SK-N-MC (cell line): ENCODE measurements at places on chromosomes 2 and 18.

GRCh38 chr2:28688818-28689217 lies 62.8 kb upstream of the PPP1CB start:
- no peak for DNase-seq

GRCh38 chr2:152440049-152440448 lies 105.1 kb downstream of the FMNL2 start:
- no peak for DNase-seq

DNA sequence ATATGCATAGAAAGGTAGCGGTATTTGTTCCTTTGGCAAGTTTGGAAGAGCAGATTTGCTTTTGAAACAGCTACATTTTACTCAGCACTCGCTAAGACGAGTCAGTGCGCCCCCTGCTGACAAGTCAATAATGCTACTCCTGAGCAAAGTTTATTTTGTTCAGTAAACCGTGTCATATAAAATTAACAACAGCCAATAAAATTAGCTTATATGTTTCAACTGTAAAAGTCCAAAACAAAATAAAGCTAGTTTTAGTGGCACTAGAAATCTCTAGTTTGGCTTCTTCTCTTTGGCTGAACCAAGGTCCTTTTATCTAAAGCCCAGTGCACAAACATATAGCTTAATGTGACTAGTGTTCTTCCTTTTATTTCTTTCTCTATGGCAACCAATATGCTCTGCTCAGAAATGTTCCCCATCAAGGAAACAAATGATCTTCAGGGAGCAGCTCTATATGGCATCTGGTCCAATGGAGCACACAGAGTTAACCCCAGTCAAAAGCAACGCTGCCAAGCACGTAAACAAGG lies 4.2 kb upstream of the POU3F3 start:
- DNase-seq, result no peak

GRCh38 chr2:223720367-223720766 lies 117.0 kb downstream of the AP1S3 start:
- DNase-seq, result no peak

- DNase-seq, result no peak
Observed at GRCh38 chr18:53947092-53947640, 277.3 kb downstream of the MBD2 start.

DNA sequence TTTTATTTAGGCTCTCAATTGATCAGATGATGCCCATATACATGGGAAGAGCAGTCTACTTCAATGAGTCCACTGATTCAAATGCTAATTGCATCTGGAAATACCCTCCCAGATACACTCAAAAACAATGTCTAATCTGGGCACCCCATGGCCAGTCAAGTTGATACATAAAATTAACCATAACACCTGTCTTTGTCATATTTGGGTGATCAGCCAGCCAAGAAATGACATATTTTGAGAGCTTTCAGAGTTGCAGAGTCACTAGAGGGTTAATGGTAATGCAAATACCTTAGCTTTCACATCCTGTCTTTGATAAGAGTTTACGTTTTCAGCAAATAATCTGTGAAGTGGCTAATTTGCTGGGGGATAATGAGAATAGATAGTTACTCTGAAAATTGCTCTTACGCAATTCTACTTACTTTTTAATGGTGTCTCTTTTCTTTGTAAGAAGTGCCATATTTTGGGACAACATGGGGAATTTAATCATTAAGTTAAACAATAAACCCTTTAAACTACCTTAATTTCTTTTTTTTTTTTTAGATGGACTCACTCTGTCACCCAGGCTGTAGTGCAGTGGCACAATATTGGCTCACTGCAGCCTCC lies 49.1 kb downstream of the CCDC195 start:
- DNase-seq, result no peak

DNA sequence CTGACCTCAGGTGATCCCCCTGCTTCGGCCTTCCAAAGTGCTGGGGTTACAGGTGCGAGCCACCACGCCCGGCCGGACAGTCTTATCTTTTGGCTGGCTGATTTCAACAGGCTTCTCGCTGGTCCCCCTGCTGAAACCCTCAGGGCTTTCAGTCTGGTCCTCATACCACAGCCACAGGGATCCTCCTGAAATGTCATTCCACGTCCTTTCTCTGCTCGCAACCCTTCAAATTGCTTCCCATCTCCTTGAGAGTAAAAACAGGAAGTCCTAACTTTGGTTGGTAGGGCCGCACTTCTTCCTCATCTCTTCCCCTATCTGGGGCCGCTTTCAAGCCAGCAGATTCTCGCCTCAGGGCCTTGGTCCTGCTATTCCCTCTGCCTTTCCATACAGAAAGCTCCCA lies 1.4 kb upstream of the CAB39 start:
- no peak for DNase-seq

DNA sequence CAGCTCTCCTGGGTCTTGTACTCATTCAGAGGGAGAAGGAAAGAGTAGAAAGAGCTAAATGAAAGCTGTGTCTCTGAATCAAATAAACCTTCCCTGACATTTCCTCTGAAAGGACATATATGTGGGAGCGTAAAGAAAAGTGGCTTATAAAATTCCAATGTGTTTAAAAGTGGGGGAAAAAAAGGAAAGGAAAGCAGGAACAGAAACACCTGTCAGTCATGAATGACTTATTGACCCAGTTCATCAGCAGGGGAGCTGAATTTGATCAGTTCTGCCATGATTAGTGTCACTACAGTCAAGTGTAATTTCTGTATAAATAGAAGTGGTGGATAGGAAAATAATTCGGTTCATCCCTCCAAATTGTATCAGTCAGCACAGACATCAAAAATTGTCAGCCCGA lies 382.5 kb downstream of the ERBB4 start:
- no peak for DNase-seq

- no peak for DNase-seq
Observed at GRCh38 chr2:74291218-74291544, 52.0 kb downstream of the SLC4A5 start.

DNA sequence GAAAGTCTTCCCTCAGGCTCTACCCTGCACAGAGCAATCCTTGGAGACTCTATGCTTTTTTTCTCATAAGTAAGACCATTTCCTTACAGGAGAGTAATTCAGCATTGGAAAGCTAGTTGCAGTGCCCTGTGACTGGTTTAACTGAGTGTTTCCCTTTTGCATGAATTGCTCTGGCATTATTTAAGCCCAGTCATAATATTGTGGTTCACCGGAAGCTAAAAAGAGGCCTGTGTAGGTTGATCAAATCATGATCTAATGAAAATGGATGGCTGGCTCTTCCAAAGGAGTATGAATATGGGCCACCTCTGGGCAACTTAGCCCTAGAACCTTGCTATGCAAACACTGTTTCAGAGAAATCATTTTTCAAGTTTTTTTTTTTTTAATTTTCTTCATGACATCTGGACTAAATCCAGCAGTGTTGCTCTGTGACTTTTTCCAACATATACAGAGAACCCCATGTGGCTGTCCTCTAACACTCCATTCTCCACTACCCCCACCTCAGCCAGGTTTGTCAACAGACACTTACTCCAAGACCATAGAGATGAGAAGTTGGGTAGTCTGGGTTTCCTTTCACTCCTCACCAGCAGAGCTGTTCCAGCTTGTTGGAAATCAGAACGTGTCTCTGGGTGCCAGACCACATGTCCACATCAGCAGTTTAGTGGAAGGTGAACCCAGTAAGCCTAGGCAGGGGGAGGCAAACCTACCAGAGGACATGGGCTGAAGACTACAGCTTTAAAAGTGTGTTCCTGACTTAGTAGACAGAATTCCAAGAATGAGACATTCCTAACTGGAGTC lies 175.2 kb upstream of the SLC14A2 start:
- DNase-seq, result no peak

- DNase-seq, result no peak
Observed at GRCh38 chr2:99640635-99641151, 150.9 kb upstream of the REV1 start.

DNA sequence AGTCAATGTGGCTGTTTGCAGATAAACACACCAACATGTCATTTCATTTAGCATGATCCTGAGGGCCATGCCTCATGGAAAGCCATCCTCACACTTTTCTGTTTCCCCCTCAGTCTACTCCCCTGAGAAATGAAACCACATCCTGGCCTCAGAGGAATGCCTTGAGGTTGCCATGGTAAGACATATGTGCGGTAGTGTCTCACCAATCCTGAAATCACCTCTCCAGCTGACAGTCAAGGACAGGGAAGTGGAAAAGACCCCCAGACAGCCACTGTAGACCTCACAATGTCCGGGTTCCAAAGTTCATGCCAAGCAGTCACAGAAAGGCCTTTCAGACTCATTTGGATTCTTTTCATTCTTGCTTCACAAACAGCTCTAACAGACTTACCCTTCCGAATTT lies 175.2 kb upstream of the PKDCC start:
- no peak for DNase-seq

DNA sequence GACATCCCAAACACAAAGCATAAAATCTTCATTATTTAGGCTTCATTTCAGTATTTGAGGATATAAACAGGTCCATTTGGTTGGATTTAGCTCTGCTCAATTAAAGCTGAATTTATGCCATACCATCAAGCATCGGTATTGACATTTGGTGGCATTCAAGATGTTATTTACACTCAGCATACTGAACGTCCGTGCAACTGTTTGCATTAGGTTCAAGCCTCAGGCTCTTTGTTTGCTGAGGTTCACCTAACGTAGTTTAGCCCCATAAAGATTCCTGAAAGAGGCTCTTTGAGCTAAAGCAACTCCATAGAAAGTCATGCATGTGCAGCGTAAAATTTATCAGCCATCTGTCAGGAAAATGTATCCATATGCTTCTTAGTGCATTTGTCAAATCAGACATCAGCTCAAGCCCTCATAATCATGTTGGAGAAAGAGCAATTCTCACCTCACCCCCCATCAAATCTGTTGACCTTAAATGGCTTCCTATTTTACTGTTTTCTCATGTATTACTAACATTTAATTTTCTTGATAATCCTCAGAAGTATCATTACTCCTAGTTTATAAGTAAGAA lies 366.9 kb downstream of the EPHA4 start:
- no peak for DNase-seq

- DNase-seq, result no peak
Observed at GRCh38 chr18:11882636-11883035, 25.5 kb downstream of the MPPE1 start.
